ENCODE measurements at places on chromosomes 5 and 9.

- no peak for DNase-seq
Observed at GRCh38 chr5:55535199-55535905, 588 bp upstream of the PLPP1 start.

- DNase-seq = no peak
Observed at GRCh38 chr5:146528236-146528635, 12.2 kb upstream of the GPR151 start.

- no peak for DNase-seq
Observed at GRCh38 chr9:100505564-100506159, 32.7 kb downstream of the TMEFF1 start.

- no peak for DNase-seq
Observed at GRCh38 chr5:164345173-164345849, 839.9 kb downstream of the MAT2B start.

DNA sequence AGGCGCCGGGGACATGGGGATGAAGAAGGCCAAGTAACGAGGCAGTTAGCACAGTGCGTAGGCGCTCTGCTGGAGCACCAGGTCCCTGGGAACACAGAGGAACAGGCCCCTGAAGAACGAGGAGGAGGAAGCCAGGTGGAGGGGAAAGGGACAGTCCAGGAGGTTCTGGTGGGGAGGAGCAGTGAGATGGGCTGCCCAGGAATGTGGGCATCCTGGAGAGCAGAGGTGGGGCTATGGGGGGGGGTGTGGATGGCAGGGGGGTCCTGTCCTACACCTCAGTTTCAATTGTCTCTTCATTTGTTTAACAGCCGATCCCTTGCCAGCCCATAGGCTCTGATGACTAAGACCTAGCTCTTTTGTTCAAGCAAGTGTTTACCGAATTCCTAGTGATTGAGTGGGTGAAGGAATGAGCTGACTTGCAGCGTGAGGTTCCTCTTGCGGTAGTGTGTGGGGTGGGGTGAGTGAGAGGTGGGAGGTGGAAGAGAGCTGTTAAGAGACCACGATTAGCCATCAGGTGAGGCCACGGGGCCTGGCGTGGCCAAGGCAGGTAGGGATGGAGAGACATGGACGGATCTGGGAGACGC, 8.4 kb upstream of the PHYHD1 start:
- no peak for DNase-seq

GRCh38 chr5:164470312-164470711, 964.9 kb downstream of the MAT2B start:
- DNase-seq = no peak

- DNase-seq = no peak
Observed at GRCh38 chr9:113599646-113600022, 136.1 kb downstream of the RGS3 start.

DNA sequence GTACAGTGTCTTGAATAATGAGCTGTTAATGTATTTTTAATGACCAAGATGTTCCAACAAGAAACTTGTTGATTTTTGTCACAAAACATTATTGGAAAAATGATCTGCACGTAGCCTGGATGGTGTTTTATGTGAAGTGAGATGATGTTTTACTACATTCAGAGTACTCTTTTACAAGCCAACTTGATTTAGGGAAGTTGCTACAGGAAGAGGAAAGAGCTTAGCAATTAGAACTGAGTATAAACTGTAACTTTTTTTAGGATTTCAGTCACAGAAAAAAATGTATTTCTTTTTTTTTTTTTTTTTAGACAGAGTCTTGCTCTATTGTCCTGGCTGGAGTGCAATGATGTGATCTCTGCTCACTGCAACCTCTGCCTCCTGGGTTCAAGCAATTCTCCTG, 113.6 kb upstream of the ADRA1B start:
- DNase-seq = no peak

DNA sequence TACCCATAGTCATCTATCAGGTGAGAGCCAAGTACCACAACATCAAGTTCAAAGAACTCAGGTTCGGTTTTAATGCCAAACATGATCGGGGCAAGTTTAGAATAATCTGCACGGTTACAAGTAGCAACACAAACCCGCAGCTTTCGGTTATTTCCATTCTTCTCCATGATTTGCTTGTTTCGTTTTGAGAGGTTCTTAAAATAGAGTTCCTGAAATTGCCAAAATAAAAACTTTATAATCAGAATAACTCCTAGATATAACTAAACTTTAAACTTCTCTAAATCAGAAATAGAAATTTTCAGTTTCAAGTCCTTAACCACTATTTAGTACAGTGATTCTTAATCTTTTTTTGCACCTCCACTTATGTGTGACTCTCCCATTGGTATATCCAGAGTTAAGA, 9.1 kb downstream of the GNE start:
- DNase-seq = no peak

- DNase-seq = no peak
Observed at GRCh38 chr9:108978205-108978604, 35.1 kb downstream of the CTNNAL1 start.

GRCh38 chr5:76367623-76368371, 35.3 kb upstream of the IQGAP2 start:
- no peak for DNase-seq

DNA sequence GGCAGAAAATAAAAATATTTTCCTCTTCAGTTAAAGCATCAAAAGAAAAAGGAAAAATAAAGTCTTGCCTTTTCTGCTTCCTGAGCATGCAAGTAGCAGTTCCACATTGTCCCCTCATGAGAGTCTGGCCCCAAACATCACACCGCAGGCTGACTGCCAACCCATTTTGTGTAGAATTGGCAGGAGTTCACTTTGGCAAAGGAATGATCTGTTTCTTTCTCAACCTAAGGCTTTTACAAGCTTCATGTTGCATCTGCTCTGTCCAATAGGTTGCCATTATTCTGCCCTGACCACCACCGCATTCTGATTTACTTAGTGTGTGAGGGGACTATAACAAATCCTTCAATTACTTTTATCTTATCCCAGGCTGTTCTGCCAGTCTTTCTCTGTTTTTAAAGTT, 249.5 kb downstream of the ISL1 start:
- no peak for DNase-seq

GRCh38 chr9:694403-695154, 146.9 kb upstream of the DMRT1 start:
- no peak for DNase-seq

GRCh38 chr5:147372191-147372590, 137.4 kb downstream of the STK32A start:
- DNase-seq = no peak

- DNase-seq = no peak
Observed at GRCh38 chr9:72089451-72090130, 29.2 kb upstream of the C9orf57 start.
